ENCODE measurements at places on chromosomes 2 and 18.

- no peak for DNase-seq
Measured at GRCh38 chr18:2173486-2173885, 397.8 kb downstream of the METTL4 start.

- no peak for DNase-seq
Measured at GRCh38 chr2:210919128-210919527, 362.7 kb downstream of the CPS1 start.

DNA sequence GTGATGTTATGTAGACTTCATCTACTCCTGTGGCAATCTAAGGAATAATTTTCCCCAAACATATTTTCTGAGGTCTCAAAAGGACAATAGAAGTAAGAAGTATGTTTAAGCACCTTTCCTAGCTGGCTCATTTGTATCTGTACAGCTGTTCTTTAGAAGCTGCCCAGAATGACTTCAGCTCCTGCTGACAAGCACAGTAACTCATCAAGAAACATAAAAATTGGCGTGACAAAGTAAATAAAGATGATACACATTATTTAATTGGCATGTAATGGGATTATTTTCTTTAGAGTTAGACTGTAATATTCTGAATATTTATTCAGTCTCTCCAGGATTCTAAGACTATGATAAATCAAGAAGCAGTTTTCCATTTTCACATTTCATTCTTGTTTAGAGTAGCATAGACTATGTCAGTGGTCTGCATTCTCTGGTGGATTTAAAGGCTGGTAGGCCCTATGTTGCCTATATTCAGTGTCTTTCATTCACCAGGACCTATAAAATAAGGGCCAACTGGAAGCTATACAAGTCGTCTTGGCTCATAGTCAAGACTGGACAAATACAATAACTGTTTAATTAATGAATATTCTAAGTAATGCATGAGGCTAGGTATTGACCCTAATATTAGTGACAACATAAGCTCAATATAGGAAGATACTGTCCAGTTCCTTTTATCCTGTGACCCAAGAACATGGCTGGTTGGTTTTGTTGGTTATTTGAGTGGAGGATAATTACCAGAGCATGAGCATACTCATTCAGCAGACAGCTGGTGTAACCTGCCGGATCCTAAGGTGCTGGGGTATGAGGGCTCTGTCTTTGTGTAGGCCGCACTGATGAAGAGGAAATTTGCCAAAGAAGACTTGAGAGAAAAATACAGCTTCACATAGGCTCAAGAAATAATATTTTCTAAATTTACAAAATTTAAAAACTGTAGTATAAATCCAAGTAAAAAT is 107.0 kb downstream of the PDE1A start:
- no peak for DNase-seq

DNA sequence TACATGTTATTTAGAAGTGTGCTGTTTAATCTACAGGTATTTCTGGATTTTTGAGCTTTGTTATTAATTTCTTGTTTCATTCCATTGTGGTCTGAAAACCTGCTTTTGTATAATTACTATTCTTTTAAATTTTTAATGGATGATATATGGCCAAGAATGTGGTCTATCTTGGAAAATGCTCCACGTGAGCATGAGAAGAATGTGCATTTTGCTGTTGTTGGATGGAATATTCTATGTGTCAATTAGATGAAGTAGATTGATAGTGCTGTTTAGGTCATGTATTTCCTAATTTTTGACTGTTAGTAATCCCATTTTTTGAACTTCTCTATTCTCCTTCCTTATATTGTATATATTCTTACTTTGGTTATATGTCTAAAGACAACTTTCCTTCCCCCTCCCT is 19.9 kb upstream of the TTN start:
- DNase-seq = no peak

GRCh38 chr2:166375736-166376487 is at the start of gene SCN9A:
Gene SCN9A, minus strand, starts transcription at chr2:166375944. Its CDS starts 64,188 bp downstream, at chr2:166311756.
- DNase-seq = peak; percentile 1

GRCh38 chr18:4438938-4439337 is 16.2 kb downstream of the DLGAP1 start:
- DNase-seq = no peak

GRCh38 chr18:69882965-69883668 is 64.6 kb downstream of the CD226 start:
- no peak for DNase-seq

- no peak for DNase-seq
Measured at GRCh38 chr2:173843526-173843925, 121.6 kb downstream of the SP3 start.

DNA sequence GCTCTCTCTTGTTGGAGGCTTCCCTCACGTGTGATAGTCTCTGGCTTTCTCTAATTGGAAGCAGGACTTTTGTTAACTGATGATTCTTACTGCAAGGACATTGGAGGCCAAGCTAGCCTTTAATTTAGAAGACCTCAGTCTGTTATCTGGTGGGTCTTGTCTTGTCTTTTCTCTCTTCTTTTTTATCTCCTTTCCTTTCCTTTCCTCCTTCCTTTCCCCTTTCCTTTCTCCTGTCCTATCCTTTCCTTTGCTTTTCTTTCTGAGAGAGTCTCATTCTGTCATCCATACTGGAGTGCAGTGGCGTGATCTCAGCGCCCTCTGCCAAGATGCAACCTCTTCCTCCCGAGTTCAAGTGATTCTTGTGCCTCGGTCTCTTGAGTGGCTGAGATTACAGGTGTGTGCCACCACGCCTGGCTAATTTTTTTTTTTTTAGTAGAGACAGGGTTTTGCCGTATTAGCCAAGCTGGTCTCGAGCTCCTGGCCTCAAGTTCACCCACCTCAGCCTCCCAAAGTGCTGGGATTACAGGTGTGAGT is 18.1 kb downstream of the CCNYL1 start:
- DNase-seq = no peak

GRCh38 chr2:143611336-143611735 is 482.1 kb downstream of the ARHGAP15 start:
- no peak for DNase-seq

GRCh38 chr2:207330912-207331311 is 165.2 kb upstream of the KLF7 start:
- DNase-seq = peak; percentile 48

DNA sequence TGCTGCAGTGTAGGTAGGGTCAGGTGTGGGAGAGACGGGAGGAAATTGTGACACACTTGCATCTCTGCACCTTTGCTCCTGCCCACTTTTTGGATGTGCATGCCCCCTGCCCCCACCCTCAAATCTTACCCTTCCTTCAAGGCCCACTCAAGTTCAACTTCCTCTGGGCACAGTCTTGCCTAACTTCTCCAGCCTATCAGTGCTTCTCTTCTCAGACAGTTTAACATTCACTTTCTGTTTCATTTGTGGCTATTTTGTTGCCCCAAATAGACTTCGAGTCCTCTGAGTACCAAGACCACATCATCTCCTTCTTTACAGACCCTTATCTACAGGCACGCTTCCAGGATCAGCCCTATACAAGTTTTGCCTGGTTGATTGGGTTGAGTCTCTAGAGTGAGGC is 2.7 kb downstream of the ST8SIA5 start:
- no peak for DNase-seq

- no peak for DNase-seq
Measured at GRCh38 chr18:27540111-27540510, 355.0 kb upstream of the CHST9 start.

DNA sequence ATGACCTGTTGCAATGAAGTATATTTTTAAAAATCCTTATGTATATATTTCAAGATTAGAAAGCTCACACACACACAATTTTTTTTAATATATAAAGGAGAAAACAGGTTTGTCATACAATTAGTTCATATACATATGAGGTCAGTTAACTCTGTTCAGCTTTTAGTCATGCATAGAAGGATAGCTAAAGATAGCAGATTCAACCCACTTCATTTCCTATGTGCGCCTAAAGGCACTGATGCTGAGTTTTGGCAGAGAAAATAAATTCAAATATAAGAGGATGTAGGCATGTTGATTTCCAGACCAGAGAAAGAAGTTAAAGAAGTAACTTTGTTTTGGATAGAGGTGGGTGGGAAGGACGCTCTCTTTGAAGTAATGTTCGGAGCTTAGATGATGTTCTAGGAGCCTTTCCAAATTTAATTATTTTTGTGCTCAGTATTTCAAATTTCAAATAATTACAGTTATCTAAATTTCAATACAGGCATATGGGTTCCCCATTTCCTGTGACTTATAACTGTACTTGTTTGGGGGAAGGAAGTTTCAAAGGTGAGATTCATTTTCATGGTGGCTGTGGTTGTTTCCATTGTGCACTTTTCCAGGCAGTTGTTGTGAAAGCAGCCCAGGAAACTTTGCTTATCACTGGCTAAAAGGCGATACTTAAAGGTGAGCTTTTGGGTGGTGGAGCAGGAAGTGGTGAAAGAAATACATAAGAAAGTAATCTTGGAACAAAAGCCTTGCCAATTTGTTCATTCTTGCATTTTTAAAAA is 523.4 kb upstream of the FANCL start:
- DNase-seq = no peak

GRCh38 chr18:41391616-41392595 is 563.1 kb upstream of the PIK3C3 start:
- no peak for DNase-seq

GRCh38 chr2:23354554-23354953 is 30.4 kb upstream of the KLHL29 start:
- no peak for DNase-seq

DNA sequence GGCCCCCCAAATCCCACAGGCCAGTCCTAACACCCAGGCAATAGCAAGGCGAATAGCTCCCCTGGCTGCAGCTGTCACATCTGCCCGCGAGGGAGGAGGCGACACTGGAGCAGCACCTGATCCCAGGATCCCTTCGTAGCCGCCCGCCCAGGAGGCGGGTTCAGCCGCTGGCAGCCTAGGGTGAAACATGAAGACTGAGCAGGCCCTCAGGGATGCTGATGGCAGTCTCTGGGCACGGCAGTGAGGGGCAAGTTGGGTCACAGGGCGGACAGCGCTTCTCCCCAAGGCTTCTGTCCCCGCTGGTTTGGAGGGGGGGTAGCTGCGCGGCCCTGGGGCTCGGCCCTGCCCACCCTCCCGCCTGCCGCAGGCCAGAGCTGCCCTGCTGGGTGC is 1.9 kb downstream of the DNMT3A start:
- DNase-seq = no peak

DNA sequence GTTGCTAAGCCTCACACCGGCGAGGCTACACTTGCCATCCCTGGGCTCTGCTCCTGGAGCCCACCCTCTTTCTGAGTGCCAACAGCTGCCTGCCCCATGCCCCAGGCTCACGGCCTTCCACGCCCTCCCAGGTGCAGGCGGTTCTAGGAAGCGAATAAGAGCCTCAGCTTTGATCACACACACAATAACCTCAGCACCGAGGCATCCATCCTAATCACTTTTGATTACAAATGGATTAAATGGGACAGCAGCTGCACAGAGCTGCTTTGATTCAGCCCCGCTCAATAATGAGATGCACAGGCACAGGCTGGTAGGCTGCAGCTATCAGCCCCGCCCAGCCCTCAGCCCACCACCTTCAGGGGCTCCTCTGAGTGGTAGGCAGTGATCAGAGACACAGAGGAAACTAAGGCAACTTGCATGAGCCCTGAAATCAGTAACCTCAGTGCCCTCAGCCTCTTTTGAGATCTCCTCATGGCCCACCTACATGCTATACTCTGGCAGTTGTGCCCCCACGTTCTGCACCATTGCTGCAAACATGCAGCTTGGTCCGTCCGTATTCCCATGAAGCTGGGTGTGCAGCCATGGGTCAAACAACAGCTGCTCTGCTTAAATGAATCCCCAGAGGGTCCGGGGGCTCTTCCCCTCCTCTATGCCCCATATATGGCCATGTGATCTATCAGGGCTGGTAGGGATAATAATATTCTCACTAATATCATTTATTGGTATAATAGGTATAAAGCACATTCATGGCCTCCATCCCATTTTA is 171.4 kb downstream of the SETBP1 start:
- DNase-seq = no peak

DNA sequence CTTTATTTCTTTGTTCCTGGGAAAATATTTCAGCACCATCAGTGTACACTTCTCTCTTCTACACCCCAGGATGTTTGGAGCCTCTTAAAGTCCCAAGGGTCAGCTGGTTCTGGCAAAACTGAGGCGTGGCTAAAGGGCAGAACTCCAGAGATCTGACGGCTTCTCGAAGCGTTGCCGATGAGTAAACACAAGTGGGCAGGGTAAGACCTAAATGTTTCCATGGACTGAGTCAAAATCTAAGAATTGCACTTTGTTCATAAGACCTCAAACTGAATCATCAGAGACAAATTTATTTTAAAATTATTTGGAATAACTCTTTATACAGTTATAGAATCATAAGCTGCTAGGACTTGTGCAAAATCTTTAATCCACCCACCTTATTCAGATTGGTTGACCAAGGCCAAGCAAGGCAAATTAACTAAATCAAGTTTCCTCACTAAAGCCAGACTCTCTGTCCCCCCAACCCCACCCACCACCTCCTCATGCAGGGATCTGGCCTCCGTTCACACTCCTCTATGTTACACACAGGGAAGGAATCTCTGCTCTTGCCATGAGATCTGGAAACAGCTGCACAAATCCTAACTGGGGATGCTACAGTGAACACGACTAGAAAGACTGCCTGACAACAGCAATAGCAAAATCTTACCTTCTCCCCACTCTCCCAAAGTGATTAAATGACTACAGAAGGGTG is 342.6 kb upstream of the KLHL29 start:
- no peak for DNase-seq

DNA sequence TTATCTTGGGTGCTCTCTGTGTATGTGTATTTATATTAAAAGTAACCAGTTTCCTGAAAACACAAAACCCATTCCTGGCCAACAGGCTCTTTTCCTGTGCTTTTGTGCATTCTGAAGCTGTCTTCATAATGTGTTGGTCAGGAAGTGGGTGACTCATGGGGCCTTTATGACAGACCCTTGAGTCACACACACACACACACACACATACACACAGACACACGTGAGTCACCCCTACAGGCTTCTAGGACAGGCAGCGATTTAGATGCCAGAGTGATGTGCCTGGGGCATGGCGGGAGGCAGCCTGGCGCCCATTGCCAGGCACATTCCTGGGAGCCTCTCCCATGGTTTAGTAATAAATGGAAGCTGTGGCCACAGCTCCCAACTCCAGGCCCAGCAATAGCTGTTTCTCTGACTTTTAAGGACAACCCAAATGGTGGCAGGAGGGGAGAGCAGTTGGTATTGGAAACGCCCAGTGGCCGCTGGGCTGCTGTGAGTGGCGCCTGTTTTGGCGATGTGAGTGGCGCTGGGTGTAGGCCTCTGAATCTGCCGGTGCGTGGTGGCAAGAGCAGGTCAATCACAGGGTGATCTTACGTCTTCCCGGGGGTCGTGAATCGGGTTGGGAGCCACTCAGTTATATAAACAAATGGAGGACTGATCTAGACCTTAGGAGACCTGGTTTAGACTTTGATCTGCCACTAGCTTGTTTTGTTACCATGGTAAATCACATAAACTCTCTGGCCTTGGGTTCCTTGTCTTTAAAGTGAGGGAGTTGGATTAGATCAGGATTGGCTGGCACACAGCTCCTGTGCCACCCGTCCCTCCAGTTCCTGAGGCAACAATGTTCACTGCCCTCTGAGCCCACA is 150.7 kb upstream of the DLX2 start:
- DNase-seq = peak; percentile 48

Data from stimulated activated CD4-positive, alpha-beta T cell treated with anti-CD3 and anti-CD28 coated beads, Interleukin-2, amount 100 ng/mL, for 48 hours (primary cell).